ENCODE measurements at places on chromosomes 3 and 15.

DNA sequence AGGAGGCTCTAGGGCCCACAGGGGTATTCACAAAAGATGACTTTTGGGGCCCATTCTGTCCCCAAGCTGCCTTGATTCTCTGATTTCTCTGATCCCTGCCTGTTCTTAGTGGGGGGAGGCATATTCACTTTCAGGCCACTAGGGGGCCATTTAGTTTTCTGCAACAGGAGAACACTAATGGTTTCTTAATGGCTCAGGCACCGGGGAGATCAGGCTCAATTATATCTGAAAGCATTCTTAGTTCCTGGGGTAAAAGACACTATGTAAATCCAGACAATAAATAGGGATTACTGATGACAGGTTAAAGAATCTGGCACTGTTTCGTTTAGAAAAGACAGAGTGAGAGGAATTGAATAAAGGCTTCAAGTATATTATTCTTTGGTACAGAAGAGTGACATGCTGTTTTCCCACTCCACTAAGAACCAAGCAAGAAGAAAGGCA lies 2.5 kb upstream of the INAFM2 start:
- no peak for DNase-seq

- DNase-seq, result no peak
Observed at GRCh38 chr3:30473374-30474051, 132.9 kb upstream of the TGFBR2 start.

DNA sequence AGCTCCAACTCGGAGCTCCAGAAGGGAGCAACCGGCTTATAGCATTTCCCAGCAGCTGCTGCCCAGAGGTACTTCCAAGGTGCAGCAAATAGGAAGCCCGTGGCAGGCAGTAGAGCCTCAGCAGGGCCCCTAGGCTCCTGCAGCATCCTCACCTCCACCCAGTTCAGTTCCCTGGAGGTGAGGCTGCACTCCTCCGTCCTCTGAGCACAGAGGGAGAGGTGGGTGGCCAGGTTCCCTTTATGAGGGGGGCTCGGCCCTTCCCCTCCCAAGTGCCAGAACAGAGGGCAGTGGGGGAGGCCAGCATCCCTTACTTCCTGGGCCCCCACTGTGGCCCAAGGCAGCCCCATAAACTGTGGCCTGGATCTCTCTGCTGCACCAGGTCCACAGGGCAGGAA lies 150.2 kb downstream of the ATP10A start:
- no peak for DNase-seq

- DNase-seq, result no peak
Observed at GRCh38 chr15:93467337-93467736, 378.3 kb upstream of the RGMA start.

GRCh38 chr3:113174801-113175485 lies 36.4 kb upstream of the BOC start:
- DNase-seq, result no peak

- no peak for DNase-seq
Observed at GRCh38 chr15:35746121-35746520, 200.2 kb upstream of the DPH6 start.

GRCh38 chr3:61936344-61936937 lies 375.1 kb downstream of the PTPRG start:
- no peak for DNase-seq

DNA sequence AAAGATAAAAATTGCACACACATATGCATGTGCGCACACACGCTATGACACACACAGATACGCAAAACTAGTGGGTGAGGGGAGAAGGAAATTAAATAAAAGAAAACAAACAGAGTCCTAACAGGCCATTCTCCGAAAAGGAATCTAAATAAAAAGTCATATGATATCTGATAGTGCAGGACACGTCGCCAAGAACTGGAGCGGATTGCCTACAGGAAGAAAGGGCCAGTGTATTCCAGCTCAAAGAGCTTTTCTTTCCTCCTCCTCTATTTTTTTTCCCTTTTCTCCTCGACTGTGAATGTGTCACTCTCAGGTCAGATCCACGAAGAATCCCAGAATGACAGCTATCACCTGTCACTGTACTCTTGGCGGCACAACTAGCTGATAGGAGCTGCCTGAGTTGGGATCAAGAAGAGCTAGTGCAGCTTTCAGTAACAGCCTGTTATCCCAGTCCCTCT lies 157.8 kb downstream of the TIGIT start:
- no peak for DNase-seq

DNA sequence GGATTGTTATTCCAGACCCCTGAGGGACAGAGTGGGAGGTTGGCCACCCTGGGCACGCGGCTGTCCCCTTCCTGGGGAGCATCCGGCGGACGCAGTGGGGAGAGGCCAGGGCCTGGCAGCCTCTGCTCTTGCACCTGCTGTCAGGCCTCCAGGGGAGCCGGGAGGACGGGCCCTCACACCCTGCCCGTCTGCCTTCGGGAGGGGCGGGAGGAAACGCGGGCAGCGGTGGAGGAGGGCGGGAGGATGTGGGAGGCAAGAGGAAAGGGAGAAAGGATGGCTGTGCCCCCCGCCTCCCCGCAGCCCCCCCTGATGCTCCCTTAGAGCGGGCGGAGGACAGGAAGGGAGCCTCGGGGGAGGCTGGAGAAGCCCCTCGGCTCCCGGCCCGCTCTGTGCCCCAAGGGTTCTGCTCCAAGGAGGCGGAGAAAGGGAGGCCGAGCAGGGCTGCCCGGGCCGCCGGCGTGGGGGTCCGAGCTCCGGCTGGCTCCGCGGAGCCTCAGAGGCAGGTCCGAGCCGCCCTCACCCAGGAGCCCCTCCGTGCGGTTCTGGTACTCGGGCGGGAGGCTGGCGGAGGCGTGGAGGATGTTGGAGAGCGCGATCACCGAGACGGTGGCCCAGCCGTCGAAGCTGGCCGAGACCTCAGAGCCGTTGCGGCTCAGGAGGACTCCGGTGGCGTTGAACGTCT lies 40.9 kb downstream of the MUC20 start:
- DNase-seq, result no peak

GRCh38 chr3:168859574-168859973 lies 763.9 kb upstream of the GOLIM4 start:
- DNase-seq, result no peak

- DNase-seq, result no peak
Observed at GRCh38 chr15:55627730-55628368, 39.7 kb upstream of the PYGO1 start.

- DNase-seq, result no peak
Observed at GRCh38 chr3:41370307-41370706, 171.0 kb downstream of the CTNNB1 start.

- DNase-seq, result no peak
Observed at GRCh38 chr3:66037330-66037985, 1.3 kb downstream of the MAGI1 start.

- no peak for DNase-seq
Observed at GRCh38 chr3:73759297-73759711, 134.6 kb upstream of the PDZRN3 start.
